ENCODE measurements at places on chromosomes 16 and 17.

- peak; percentile 25 for DNase-seq
- no peaks in the 10 kb centered on the region for H3K36me3 ChIP-seq
- no peaks in the 10 kb centered on the region for H3K27me3 ChIP-seq
- no peak overlapping the region for H3K27ac ChIP-seq
- no peak overlapping the region for H3K4me3 ChIP-seq
- H3K4me1 ChIP-seq = no peaks in the 10 kb centered on the region
Observed at GRCh38 chr17:43314611-43315011, 80.8 kb upstream of the RNU2-1 start.

DNA sequence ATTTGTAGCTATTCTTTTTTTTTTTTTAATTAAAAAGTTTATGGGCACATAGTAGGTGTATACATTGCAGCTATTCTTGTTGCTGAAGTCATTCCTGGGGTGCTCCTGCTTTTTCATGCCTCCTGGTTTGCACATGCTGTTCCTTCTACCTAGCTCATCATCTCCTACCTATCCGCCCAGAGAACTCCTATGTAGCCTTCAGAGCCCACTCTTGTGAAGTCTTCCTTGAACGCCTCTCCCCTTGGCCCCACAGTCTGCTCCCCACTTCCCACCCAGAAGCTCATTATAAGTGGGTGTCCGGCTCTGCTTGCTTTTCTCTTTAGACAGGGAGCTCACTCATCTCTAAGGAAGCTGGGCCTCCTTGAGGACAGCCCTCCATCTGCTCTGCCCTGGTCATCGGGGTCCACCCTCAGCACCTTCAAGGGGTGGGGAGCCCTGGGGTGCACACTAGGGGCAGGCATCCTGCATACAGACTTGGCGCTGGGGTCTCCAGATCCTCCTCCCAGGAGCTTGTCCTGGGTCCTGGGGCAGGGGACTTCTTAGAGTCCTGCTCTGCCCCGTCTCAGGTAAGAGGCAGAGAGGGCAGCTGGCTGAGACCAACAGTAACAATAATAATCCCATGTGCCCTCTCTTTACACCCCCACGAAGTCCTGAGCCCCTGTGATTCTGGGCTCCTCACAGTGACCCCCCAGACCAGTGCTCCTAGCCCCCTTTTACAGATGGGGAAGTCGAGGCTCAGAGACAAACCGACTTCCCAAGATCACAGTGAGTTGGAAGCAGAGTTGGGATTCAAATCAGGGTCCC lies 3.5 kb upstream of the B9D1 start:
- H3K4me1 ChIP-seq = peaks cover 10% of the 10 kb centered on the region
- no peak overlapping the region for H3K4me3 ChIP-seq
- H3K36me3 ChIP-seq = no peaks in the 10 kb centered on the region
- H3K27me3 ChIP-seq = no peaks in the 10 kb centered on the region
- no peak overlapping the region for H3K27ac ChIP-seq

DNA sequence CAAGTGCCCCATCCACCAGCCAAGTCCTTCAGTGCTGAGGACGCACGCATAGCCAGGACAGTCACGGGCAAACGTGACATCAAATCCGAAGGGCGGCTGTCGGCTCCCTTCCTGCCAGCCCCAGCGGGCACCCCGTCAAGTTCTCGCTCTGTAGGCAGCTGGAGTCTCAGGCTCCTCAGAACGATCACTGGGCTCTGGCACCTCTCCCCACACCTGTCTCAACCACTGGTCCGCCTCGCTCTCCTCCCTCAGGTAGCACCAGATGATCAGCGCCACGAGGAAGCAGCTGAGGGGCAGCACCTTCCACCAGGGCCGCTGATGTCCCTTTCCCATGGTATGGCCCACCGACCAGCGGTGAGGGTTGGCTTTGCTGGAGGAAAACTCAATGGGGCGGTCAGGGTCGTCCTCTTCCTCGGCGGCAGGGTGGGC lies 422 bp downstream of the UQCC4 start:
- no peaks in the 10 kb centered on the region for H3K36me3 ChIP-seq
- H3K4me1 ChIP-seq = peaks cover 2% of the 10 kb centered on the region
- DNase-seq = no peak
- no peaks in the 10 kb centered on the region for H3K27me3 ChIP-seq
- H3K27ac ChIP-seq = no peak overlapping the region

DNA sequence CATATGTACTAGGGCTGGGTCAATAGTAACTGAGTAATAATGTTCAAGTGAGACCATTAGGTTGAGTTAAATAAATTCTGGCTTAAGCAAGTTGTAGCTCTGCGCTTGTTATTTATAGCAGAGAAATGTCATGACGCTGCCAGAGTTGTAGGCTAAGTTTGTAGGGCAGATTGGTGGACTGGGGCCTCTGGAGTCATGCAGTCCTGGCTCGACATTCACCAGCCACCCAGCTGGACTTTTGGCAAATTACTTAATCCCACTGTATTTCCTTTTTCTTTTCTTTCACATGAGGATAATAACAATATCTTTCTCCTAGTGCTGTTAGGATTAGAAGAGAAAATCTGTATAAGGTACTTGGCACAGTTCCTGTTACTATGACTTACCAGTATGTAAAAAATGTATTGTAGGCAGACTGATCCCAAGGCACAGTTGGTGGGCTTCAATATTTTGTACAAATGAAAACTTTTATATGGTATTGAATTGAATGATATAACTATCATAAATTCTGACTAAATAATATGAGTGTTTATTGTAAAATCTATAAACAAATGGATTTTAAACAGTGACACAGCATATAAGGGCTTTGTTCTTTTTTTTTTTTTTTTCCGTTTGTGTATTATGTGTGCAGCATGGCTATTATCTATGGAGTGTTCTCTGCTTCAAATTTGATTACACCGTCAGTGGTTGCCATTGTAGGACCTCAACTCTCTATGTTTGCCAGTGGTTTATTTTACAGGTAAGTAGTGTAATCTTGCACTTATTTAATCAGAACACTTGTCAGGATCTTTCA lies 2.6 kb downstream of the MFSD11 start:
- H3K4me3 ChIP-seq = no peak overlapping the region
- no peak overlapping the region for H3K27ac ChIP-seq
- no peak for DNase-seq
- peaks cover 4% of the 10 kb centered on the region for H3K4me1 ChIP-seq
- peaks cover 11% of the 10 kb centered on the region for H3K36me3 ChIP-seq

All from mesendoderm (in vitro differentiated cells).